Activated naive CD8-positive, alpha-beta T cell treated with anti-CD3 and anti-CD28 coated beads for 36 hours (primary cell): ENCODE measurements at places on chromosomes 7 and 10.

DNA sequence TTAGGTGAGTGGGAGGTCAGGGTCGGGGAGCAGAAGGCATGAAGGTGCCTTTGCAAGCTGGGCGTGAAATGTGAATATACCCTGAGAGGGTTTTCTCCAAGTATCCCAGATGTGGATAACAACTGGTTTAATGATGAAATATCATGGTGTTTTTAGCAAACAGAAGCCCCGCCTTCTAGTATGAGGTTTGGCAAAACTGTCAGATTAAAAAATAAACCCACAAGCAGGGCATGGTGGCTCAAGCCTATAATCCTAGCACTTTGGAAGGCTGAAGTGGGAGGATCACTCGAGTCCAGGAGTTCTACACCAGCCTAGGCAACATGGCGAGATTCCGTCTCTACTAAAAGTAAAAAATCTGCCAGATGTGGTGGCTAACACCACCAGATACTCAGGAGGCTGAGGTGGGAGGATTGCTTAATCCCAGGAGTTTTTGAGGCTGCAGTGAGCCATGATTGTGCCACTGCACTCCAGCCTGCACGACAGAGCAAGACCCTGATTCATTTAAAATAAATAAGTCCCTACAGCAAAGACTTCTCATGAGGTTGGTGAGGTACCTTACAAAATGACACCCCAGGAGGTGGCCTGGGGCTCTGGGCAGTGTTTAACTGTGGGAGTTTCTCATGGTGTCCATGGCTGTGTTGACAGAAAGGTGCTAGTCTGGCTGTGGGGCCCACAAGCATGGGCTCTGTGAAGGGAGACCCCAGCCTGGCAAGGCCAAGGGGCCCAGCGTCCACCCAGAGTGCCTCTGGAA is 6.7 kb upstream of the PWWP2B start:
- DNase-seq, result no peak

DNA sequence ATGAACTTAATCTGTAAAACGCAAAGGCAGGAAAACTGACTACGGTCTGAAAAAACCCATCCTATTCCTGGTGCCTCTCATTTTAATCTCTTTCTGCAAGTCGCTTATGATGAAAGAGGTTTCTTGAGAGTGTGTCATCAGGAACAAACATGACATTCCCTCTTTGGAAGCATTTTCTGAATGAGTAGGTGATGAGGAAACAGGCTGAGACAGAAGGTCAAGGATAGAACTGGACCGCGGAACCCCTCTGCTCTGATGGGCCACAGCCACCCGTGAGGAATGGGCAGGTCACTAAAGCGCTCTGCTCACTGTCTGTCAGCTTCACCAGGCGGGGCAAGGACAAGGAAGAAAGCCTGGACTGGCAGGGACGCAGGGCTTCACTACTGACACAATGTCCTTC is 28.6 kb downstream of the BEND7 start:
- no peak for DNase-seq

GRCh38 chr7:101233907-101234547 is 3.6 kb downstream of the CLDN15 start:
- no peak for DNase-seq

- no peak for DNase-seq
Measured at GRCh38 chr7:78315119-78315518, 516.5 kb downstream of the PHTF2 start.

DNA sequence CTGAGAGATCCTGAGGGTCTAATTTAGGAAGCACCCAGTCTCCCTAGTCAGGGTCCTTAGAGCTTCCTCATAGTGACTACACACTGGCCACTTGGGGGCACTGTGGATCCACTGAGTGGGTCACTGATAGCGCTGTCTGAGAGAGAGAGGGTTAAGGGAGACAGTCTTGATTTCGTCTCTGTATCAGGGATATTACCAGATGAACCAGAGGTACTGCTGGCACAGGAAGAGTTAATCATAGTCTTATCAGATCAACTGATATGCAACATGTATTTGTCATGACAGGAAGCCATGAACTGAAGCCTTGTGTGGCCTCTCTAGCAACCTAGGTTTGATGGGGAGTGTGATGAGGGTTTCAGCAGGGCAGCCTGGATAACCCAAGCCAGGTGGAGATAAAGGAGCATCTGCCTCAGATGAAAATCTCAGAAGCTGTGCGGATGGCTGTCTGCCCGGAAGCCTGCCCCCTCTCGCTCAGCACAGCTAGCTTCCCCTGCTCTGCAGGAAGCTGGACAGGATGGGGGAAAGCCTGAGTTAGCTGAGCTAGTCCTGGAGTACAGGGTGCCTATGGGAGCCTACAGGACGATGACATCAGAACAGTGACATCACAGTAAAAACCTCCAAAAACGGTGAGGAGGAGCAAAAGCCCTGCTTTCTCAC is 214.0 kb upstream of the PRSS1 start:
- DNase-seq, result peak; percentile 77

DNA sequence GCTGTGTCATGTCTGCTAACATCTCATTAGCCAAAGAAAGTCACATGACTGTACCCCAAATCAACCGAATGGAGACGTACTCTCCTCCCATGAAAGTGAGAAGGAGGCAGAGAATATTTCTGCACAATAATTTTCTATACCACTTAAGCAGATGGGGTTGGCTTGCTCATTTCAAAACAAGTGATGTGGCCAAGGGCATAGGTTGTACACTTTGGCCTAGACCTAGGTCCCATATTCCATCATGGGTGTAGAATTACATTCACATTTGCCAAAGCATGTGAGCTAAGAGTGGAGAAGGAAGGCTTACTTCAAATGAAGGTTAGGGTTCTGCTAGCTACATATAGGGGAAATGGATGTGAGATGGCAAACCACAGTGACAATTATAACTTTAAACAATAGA is 83.0 kb downstream of the ZNF365 start:
- DNase-seq, result no peak

GRCh38 chr10:69333205-69333604 is 54.9 kb downstream of the HK1 start:
- DNase-seq, result no peak

DNA sequence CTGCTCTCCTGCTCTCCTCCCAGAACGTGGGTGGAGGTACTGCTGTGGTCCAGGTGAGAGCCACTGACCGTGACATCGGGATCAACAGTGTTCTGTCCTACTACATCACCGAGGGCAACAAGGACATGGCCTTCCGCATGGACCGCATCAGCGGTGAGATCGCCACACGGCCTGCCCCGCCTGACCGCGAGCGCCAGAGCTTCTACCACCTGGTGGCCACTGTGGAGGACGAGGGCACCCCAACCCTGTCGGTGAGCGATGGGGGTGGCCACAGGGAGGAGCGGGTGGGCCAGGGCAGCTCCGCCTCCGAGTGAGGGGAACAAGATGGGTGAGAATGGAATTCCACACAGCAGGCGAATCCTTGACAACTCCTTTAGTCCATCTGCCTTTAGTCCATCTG is 22.1 kb upstream of the C10orf105 start:
- DNase-seq, result no peak

- DNase-seq, result no peak
Measured at GRCh38 chr7:74048999-74049599, 21.1 kb downstream of the ELN start.

DNA sequence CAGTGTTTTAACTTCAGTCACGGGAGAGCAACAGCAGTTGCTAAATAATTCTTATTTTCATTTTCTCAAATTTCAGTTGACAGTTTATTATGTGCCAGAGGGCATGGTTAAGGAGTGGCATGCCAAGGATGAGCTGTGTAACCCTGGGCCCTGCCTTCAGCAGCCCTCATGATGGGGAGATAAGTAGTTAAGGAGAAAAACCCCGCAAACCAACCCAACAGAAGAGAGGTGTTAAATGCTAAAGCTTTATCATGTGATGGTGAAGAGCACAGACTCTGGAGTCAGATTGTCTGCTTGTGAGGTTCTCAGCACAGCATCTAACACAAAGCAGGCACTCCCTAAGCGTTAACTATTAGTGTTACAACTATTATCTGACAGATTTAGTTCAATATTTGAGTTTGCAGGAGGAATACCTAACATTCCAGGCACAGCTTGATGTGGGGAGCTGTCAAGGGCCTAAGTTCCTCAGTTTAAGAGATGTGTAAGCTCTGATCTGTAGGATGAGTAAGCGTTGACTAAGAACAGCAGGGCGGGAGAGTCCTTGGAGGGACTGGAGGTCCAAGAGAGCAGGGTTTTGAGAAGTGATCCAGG is 29.6 kb downstream of the STAM start:
- no peak for DNase-seq

DNA sequence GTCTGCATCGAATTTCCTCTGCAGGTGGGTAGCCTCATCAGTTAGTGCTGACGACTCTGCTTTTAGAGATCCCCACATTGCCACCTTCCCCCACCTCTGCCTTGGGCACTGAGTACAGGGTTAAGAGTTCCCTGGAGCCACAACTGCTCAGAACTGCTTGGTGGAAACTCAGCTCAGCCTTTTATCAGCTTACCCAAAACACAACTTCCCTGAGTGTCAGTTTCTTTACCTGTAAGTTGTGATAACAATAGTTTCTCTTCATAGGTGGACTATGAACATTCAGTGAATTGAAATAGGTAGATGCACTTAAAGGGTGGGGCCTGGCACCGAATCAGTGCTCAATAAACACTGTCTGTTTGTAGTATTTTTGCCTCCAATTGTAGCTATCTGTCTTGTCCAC is 11.3 kb downstream of the ASB13 start:
- DNase-seq, result no peak

GRCh38 chr7:69630292-69630691 is 32.0 kb downstream of the AUTS2 start:
- no peak for DNase-seq

- DNase-seq, result no peak
Measured at GRCh38 chr7:20298486-20298901, 32.2 kb upstream of the ITGB8 start.

GRCh38 chr10:11224792-11225416 is 207.2 kb downstream of the CELF2 start:
- DNase-seq, result no peak

- DNase-seq, result no peak
Measured at GRCh38 chr10:4345877-4346646, 479.9 kb upstream of the AKR1E2 start.

GRCh38 chr7:50981743-50982142 is 199.0 kb upstream of the GRB10 start:
- no peak for DNase-seq
